NCI-H2107 (cell line): ENCODE measurements at places on chromosomes 11 and 22.
A peak's percentile ranks its signal among the peaks of the same experiment; 100 is the strongest.

- no peak for DNase-seq
Observed at GRCh38 chr22:17775781-17776465, 1.7 kb upstream of the BID start.

DNA sequence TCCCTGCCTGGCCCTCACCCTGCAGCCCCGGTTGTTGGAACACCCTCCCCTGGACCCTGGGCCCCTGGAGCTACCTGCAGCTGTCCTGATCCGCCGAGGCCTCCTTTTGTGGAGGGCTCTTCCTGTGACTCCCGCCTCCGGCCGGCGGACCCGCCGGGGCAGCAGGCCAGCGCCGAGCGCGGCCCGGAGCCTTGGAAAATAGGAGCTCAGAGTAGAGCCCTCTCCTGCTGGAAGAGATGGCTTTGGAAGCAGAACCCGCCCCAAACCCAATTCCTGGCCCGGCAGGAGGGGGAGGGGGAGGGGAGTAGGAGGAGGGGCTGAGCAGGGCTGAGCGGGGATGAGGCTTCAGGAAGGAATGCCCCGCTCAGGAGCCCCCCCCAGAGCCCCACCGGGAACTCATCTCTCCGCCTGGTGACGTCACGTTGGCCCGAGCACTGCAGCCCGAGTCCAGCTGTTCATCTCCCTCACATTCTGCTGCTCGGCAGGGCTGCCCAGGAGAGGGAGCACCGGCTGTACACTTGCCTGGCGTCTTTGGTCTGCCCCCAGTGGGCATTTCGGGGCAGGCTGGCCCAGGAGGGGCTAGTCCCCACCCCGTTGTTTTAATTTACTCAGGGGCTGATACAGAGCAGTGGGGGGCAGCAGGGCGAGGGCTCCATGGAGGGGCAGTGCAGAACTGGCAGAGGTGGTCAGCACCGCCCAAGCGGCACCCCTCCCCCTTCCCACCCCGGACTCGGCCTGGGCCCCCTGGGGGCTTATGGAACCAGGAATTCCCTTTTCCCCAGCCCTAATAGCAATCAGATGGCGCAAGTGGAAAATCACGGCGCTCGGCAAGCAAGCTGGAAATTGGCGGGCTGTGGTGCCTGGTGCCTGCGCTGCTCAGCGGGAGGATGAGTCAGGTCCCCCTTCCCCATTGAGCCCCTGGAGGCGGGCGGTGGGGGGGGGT is at the start of gene MRGPRF:
Gene MRGPRF, minus strand, starts transcription at position 238 of the 943 bp plus-strand sequence. CDS start 3,345 bp downstream, outside the sequence.
- DNase-seq, result no peak

GRCh38 chr11:21411104-21411503 is 741.7 kb downstream of the NELL1 start:
- peak; percentile 5 for DNase-seq

DNA sequence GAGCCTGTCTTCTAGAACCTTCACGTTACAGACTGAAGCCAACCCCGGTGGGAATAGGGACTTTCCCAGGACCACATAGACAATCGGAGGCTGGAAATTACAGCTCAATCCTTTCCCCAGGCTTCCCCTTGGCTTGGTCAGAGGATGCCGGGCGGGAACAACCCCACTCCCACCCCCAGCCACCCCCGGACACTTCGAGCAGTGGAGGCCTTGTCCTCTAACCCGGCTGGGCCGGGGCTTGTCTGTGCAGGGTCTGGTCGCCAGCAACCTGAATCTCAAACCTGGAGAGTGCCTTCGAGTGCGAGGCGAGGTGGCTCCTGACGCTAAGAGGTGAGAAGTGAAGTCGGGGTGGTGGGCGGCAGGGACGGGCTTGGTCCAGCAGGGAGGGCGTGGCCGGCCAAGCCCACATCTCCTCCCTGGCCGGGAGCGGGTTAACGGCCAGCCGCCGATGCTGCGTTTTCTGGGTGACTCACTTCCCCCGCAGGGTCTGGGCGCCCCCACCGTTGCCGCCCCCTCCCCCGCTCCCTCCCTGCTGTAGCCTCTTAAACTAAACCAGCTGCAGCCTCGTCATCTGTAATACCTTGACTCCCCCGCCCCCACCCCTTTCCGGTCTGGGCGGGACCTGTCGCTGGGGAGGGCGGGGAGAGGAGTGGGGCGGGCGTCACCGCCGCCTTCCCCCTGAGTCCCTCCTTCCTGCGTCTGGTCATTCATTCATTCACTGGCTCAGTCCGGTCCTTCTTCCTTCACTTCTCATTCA is 1.5 kb downstream of the LGALS1 start:
- DNase-seq, result no peak

GRCh38 chr11:34916843-34917770 is 689 bp downstream of the PDHX start:
- DNase-seq, result no peak
